Renal cortex interstitium (tissue), 15 donors: ENCODE measurements at places on chromosomes 16 and 17. TPM values are rescaled to one million over a fixed set of nuclear protein-coding genes. Genes with fewer than 3 reads are reported as not detected.

DNA sequence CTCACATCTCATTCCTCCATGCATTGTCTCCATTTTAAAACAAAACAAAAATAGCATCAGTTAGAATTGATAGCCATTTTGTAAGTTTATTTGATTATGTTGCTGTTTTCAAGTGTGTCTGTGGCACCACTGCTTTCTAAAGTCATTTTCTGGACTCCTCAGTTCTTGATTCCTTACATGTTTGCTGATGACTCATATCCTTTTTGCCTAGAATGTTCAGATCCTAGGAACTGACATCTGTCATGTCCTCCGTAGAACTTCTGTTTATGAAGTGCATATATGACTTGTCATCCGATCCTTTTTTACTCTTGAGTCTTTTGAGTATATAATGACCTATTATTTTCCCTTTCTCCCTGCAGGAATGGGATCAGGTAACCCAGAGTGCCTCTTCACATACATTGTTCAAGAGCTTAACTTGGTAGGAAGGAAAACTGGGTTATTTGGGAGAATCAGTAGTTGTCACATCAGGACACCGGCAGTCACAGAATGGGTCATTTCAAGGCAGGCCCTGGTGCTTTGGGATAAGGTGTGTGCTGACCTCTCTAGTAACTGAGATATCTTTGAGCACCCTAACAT lies 69.2 kb downstream of the MAP2K4 start:
- no peak for DNase-seq

DNA sequence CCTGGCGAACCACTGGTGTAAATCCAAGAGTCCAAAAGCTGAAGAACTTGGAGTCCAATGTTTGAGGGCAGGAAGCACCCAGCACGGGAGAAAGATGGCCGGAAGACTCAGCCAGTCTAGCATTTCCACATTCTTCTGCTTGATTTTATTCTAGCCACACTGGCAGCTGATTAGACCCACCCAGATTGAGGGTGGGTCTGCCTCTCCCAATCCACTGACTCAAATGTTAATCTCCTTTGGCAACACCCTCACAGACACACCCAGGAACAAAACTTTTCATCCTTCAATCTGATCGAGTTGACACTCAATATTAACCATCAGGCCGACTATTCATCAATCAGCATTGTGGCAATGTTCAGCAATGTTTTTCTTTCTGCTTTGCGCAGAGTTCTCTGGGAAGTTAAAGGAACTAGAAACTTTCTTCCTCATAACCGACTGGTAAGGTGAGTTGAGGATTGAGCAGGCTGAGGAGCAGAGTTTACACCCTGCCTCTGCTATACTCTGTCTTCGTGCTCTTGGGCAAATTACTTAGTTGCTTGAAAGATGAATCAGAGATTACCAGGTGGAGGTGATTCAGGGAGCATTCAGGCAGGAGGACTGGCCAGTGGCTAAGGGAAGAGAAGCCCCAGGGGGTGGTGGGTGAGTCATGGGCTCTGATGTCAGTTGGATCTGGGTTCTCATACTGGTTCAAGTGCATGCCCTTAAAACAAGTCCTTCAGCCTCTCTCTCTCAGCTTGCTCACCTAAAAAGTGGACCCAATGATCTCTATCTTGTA lies 28.2 kb upstream of the BRD7 start:
- DNase-seq: no peak

- no peak for DNase-seq
Measured at GRCh38 chr17:76934561-76935320, 66.5 kb downstream of the MGAT5B start.

DNA sequence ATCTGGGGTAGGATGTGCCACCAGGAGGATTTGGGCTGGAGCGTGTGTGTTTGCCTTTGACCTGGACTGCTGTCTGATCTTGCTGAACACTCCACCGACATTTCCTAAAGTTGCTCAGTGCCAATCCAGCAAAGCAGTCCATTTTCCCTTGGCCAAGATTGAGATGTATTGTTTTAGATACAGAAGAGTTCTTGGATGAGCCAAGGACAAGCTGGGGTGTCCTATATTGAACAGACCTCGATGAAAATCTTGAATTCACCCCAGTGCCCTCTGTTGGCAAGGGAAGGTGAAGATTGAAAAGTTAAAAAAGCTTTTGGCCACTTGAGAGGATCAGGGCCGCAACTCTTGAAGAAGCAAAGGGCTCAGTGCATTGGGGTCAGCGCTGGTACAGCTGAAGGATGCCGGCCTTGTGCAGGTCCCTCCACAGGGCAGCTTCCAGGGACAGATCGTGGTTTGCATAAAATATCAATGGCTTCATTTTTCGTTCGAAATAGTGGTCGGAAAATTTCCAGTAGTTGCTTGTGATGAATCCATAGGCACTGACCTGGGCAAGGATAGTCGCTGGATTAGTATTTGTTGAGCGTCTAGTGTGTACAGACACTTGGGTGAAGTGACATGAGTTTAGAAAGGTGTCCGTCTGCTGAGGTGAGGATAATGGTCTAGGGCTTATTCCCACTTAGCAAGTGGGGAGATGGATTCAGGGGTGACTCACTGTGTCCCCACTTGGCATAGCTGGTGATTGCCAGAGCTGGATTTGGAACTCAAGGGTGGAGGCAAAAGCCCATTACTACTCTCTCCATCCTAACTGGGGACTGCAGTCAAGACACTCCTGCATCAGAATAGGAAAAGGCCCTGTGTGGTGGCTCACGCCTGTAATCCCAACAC lies 19.7 kb downstream of the ST6GALNAC2 start:
- DNase-seq: no peak

The CTRB1 gene
- polyA plus RNA-seq: not detected

The ITGAL gene
- polyA plus RNA-seq: 1.9 TPM

DNA sequence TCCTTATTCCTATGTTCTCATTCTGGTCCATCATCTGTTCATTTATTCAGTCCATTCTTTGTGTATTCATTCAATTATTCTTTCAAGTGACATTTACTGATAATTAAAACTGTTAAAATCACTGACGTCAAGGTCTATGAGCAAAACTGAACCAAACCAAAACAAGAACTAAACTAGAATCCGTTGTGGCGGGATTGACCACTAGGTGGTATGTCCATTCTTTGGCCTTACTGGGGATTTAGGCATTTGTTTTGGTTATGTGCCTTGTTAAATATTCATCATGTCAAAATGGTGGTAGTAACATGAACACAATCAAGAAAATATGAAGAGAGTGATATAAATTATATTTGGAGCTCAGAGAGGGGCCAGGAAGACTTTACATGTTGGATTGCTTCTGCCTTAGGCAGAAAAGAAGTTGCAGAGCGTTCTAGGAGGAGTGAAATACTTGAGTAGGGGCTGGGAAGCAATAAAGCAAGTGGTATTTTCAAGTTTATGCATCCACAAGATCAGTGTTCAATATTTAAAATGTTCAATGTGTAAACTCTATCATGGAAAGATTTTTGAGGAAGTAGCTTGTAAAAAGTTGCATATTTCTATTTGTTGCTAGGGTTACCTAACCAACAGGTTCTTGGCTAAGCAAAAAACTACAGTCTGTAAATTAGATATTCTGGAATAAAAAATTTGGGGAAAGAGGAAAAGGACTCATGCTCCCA lies 129.0 kb downstream of the CDH13 start:
- no peak for DNase-seq

DNA sequence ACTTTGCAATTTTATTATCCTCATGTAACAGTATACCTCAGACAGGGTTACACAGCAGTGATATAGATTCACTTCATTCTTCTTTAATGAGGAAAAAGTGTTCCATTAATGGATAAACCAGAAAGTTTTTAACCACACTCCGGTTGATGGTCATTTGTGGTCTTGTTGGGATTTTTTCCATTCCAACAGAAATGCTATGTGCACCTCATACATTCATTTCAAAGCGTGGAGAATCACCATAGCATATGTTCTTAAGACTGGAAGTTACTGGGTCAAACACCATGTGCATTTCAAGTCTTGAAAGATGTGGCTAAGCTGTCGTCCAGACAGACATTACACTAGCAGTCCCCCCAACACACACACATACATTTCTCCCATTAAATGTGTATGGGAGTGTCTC lies 245.8 kb upstream of the CDH5 start:
- no peak for DNase-seq

DNA sequence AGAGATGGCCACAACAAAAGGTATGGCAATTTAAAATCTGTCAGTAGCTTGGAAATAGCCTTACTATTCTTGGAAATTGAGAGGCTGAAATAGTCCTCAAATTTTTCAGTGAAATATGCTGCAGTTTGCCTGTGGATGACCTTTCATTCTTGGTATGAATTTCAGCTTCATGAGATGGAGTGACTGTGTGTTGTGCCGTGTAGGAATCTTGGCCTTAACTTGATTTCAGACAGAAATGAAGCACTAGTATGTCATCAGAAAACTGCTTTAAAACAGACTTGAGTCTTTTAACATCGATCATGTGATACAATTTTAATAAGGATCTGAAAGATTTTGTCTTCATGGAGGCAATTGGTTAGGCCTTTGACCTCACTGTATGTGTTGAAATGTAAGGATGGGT lies 247.2 kb downstream of the CNTNAP4 start:
- no peak for DNase-seq

DNA sequence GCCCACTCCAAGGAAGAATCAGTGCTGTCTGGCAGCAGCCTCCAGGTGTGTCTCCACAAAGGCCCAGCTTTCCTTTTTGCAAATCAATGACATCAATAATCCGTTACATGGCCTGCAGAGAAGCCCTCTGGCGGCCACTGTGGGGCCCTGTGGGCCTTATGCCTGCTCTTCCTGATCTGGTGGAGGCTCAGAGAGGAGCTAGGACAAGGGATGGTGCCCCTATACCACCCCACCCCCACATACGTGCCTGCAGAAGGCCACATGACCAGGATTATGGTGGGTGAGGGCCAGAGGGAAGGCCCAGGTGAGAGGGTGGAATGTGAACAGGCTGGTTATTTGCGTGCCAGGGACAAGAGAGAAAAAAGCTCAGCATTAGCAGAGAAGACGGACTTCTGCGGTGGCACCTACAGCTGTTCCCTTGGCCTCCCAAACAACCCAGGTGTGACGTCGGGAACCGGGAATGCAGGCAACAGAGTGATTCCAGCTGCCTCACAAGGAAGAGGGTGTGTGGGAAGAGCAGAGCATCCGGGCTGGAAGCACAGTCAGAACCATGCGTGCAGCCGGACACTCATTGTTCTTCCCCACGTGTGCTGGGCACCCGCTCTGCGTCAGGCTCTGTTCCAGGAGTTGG lies 22.5 kb downstream of the EIF4A3 start:
- no peak for DNase-seq

- DNase-seq: no peak
Measured at GRCh38 chr16:66489385-66489784, 60.5 kb downstream of the TK2 start.

DNA sequence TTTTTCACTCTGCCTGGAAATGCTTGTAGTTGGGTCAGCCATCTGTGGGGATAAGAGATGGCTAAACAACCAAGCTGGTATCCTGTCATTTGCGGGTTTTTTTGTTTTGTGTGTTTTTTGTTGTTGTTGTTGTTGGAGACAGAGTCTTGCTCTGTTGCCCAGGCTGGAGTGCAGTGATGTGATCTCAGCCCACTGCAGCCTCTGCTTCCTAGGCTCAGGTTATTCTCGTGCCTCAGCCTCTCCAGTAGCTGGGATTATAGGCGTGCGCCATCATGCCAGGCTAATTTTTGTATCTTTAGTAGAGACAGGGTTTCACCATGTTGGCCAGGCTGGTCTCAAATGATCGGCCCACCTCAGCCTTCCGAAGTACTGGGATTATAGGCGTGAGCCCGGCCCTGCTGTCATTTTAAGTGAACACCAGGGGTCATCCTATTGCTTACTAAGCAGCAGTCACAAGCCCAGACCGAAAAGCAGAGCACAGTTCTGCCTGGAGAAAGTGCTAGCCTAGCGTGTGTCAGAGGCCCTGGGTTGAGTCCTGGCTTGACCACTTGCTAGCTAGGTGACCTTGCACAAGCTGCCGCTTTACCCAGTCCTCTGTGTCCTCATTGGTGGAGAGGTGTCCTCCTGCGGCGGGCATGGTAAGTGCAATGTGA lies 4.6 kb downstream of the SMCR8 start:
- DNase-seq: no peak

DNA sequence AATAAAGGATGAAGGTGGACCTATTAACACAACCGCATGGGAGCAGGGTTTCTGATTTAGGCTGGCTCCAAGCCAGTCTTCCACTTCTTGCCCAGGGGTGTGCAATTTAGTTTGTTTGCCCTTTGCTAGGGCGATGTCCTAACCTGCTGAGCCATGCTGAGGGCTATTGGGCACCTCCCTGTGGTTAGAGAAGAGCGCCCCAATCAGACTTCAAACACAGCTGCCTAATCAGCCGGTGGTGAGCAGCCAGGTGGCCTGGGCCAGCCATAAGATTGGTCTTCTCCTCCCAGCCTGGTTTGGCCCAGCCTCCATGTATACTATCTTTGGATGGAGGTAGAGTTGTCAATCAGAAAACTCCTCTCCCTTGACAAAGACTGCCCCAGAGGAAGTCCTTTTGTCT lies 15.7 kb downstream of the TMEM94 start:
- no peak for DNase-seq

The PRM1 gene
- not detected for polyA plus RNA-seq

DNA sequence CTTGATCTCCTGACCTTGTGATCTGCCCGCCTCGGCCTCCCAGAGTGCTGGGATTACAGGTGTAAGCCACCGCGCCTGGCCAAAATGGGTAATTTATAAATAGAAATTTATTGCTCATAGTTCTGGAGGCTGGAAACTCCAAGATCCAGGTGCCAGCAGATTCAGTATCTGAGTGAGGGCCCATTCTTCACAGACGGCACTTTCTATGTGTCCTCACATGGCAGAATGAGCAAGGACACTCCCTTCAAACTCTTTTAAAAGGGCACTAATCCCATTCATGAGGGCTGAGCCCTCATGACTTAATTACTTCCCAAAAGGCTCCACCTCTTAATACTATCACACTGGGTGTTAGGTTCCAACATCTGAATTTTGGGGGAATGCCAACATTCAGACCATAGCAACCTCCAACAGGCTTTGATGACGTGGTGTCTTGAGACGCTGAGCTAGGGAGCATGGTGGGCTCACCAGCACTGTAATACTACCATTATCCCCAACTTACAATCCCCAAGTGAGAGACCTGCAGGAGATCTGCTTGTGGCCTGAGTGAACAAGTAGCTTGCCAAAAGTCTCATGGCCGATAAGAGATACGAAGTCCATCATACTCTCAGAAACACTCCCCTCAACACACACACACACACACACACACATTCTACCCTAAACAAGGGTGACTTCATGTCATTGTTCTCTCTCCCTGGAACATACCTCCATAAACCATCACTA lies 8.5 kb downstream of the CMTM4 start:
- no peak for DNase-seq

GRCh38 chr17:19876529-19877161 lies 8.9 kb upstream of the ULK2 start:
- DNase-seq: no peak

- no peak for DNase-seq
Measured at GRCh38 chr17:79627766-79628690, 17.2 kb upstream of the RBFOX3 start.

The KRTAP4-9 gene
- not detected for polyA plus RNA-seq

The RCVRN gene
- 0.13 TPM for polyA plus RNA-seq

The CCDC154 gene
- 3.9 TPM for polyA plus RNA-seq

- DNase-seq: no peak
Measured at GRCh38 chr17:17062356-17062755, 20.1 kb downstream of the MPRIP start.

DNA sequence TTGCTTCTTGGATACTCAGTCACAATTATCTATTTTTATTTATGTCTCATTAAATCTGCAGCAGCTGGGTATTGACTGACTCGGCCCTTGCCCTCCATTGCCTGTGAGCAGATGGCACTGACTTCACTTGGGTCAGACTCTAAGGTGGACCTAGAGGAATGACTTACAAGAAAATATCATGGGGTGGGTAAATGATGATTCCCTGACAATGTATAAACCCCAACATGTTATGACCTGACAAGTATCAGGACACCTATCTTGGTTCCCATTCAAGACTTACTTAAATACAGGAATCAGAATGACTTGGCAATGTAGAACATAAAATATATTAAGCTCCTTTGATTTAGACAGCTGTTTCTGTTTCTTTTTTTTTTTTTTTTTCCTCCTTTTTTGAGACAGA lies 953.5 kb downstream of the CDH11 start:
- DNase-seq: no peak
